Glutamatergic neuron (in vitro differentiated cells): ENCODE measurements at places on chromosomes 16 and 17. TPM values are rescaled to one million over a fixed set of nuclear protein-coding genes. Genes with fewer than 3 reads are reported as not detected.
A peak's percentile ranks its signal among the peaks of the same experiment; 100 is the strongest.

DNA sequence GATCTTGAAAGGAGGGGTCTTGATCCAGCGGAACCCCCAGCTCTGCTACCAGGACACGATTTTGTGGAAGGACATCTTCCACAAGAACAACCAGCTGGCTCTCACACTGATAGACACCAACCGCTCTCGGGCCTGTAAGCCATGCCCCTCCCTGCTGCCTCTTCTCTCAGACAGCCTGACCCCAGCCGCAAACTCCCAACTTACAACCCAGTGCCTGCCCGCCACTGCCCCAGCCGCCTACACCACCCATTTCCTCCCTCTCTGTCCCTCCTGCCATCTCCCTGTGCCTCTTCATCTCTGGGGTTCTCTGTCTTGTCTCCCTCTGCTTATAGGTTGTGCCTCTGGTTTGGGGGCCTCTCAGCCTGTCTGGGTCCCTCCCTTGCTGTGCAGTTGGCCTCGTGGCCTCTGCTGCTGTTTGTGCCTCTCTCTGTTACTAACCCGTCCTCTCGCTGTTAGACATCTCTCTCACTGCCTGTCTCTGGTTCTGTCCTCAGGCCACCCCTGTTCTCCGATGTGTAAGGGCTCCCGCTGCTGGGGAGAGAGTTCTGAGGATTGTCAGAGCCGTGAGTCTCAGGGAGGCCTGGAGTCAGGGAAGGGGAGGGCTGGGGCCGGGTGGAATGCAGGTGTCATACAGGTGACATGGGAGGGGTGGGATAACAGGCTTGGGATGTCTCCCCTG is 9.6 kb downstream of the ERBB2 start:
- no peak for DNase-seq

- no peak for DNase-seq
Measured at GRCh38 chr16:2189252-2189893, 7.0 kb downstream of the CASKIN1 start.

DNA sequence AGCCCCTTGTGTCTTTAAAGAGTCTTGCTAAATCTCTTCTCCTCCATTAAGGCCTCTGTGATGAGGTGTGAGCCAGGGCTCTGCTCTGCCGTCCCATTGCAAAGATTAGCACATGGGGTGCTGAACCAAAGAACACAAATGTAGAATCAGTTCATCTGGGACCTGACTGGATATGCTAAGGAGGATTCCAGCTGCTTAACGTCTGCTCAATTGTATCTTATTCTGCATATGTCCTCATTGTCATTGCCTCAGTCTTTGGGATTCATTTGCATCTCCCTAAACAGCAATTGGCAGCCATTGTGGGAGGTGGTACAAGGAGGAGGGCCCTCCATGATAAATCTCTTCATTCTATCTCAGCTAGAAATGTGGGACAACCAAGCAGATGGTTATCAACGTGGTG is 106.3 kb upstream of the ADAMTS18 start:
- no peak for DNase-seq

- DNase-seq = no peak
Measured at GRCh38 chr16:84712801-84713775, 13.3 kb downstream of the USP10 start.

The ACE gene
- 3.7 TPM for total RNA-seq

The ZNF598 gene
- total RNA-seq = 90.4 TPM

- peak; percentile 91 for DNase-seq
Measured at GRCh38 chr17:38508954-38509771, 80.9 kb downstream of the ARHGAP23 start.

The BAIAP3 gene
- total RNA-seq = 26.7 TPM
